ENCODE measurements at places on chromosomes 13 and 19.

DNA sequence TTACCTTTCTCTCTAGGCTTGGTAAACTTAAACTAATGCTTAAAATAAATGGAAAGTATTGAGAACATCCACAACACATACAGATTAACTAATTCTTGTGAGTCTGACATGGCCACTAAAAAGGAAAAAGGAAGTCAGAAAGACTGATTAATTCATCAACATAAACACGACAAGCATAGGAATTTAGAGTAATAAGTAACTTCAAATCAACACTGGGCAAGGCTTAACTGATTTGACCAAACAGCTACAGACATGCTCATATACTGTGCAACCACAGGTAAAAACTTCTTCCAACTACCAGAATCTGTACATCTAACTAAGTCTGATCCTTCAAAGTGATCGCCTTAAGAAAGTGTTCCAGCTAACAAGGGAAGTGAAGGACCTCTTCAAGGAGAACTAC is 20.5 kb downstream of the UGGT2 start:
- DNase-seq: no peak

DNA sequence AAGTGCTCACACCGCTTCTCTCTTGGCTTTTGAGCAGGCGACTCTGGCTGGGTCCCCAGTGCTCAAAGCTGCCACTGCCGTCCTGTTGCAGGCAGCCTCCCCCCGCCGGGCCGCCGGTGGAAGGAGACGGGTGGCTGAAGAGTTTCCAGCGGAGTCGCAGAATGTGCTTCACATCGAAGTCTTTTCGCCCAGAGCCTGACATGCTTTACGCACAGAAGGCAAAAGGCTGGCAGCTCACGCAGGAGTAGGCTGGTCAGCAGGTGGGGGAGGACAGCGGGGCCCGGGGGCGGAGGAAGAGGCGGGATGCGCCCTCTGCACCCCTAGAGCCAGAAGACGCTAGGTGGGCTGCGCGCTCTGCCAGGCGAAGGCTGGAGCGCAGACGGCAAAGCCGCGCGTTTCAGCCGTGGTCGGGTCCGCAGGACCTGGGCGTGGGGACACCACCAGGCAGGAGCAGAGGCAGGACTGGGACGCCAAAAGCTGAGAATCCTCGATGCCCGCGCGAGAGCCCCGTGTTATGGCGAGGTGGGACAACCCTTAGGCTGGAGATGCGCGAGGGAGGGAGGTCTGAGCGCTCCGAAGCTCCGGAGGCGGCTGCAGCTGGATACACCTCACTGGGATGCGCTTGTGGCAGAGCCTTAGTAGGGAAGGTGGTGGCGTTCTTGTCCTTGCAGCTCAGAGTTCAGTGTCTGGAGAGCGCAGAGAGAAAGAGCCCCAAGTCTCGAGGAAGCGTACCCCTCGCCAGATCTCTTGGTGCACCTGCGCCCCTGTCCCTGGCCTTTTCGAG is at the start of gene ATXN8OS:
TSS of gene ATXN8OS (plus strand) at position 329 of the 784 bp plus-strand sequence.
- no peak for DNase-seq

- no peak for DNase-seq
These were observed 5.2 kb upstream of the PLIN4 start for GRCh38 chr19:4523306-4524110.

- DNase-seq: no peak
These were observed 72.3 kb upstream of the UQCRFS1 start for GRCh38 chr19:29285187-29285687.

DNA sequence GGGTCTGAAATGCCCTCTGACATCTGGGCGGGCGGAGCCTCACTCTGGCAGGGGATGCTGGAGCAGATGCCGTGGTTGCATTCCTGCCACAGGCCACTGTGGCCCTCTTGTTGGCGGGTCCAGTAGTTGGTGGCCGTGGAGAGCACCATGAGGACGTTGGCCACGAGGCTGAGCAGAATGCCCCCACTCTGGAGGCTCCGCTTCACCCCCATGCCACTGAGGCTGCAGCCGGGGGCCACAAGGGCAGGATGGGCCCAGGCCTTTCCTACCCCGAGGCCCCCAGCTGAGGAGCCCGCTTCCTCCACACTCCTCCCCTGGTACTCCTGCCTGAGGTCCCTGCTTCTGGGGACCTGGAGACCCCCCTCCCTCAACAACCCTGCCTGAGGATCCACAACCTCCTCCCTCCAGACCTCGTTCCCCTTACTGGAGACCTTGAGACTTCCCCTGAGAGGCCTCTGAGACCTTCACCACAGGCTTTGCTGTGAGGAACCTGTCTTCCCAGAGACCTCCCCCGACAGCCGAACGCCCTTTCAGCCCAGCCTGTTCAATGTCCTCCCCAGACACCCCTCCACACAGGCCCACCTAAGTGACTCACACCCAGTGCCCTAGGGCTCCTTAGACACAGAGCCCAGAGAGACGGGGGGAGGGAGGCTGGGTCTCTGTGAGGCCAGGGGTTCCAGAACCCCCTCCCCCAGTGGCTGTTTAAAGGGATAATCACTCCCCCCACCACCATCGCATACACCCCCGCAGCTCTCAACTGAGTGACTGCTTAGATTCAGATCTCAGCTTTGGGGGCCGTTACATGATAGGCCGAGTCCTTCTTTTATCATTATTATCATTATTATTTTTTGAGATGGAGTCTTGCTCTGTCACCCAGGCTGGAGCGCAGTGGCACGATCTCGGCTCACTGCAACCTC is at the start of gene CLDND2:
TSS of gene CLDND2 (minus strand) at position 638 of the 917 bp plus-strand sequence. CDS start at position 212, 426 bp downstream.
- no peak for DNase-seq

- DNase-seq: no peak
These were observed 117.6 kb upstream of the SPATA13 start for GRCh38 chr13:24042710-24043440.

DNA sequence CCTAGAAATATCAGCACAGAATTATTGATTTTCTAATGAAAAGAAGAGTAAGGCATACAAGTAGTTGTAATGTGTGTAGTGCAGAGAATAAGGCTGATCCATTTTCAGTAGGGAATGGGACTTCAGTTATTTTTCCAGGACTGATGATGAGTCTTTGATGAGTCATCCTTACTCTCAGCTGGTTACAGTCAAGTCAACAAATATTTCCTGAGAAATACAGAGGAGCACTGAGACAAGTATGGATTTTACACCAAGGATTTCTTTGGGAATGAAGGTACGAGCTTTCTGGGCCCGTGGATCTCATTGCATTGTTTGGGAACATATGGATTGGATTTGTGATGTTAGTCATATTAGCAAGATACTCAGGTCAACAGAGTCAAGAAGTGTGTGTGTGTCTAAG is 502.7 kb downstream of the FGF9 start:
- DNase-seq: no peak

DNA sequence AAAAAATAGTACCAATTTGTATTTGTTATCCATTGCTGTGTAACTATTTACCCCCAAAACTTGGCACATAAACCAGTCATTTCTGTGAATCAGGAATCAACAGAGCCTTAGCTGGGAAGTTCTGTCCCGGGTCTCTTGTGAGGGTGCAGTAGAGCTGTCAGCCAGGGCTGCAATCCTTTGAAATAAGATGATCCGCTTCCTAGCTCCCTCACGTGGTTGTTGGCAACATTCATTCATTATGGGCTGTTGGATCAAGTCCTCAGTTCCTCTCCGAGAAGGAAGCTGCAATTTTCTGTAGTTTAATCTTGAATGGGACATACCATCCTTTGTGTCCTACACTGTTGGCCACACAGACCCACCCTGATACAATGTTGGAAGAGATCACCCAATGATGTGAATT is 277.2 kb downstream of the SUCLA2 start:
- DNase-seq: no peak

DNA sequence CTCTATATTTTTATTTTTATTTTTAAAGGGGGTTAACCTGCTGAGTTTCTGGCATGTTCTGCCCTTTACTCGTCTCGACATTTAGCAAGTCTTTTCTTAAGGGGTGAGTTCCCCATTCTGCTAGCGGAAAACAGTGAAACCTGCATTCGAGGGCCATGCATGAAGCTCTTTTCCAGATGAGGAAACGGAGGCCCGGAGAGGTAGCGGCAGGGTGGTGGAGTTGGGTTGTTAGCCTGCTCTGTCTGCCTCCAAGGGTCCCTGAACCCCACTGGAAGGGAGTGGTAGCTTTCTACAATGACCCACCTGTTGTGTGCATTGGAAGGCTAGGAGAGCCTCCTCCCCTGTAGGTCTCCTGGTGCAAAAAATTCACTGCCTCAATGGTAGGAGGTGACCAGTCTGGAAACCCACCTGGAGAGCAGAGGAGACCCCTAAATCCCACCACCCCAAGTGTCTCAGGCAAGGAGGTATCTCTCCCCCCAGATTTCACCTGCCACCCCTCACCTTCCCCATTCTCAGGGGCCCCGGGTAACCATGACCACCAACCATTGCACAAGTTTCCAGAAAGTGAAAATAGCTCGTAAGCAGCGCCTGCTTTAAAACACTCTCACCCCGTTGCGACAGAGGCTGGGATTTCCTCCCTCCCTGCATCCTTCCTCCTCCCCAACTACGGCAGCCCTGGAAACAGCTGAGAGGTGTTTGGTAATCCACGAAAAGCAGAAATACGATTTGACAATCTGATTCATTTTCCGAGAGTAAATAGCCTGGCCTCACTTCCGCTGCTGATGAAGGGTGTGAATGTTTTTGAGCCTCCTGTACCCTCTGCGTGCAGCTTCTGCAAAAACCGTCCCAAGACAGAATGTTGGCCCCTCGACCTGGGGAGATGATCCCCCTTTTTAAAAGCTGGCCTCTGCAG is 3.5 kb downstream of the KLF2 start:
- DNase-seq: peak; percentile 41

GRCh38 chr19:47745010-47745901 is at the start of gene NOP53:
Gene NOP53, plus strand, starts transcription at chr19:47745546. Its CDS starts 14 bp downstream, at chr19:47745560.
- peak; percentile 93 for DNase-seq

- no peak for DNase-seq
These were observed 825 bp downstream of the GMIP start for GRCh38 chr19:19642506-19643157.

GRCh38 chr19:49766930-49767299 is at the start of gene AP2A1:
Gene AP2A1, plus strand, starts transcription at chr19:49767001. Its CDS starts 133 bp downstream, at chr19:49767134.
- no peak for DNase-seq

GRCh38 chr19:4717191-4717965 is 6.3 kb downstream of the DPP9 start:
- DNase-seq: no peak

- DNase-seq: no peak
These were observed 250.7 kb downstream of the DCT start for GRCh38 chr13:94228763-94229162.

- no peak for DNase-seq
These were observed 239.7 kb upstream of the HTR2A start for GRCh38 chr13:47136504-47136941.

DNA sequence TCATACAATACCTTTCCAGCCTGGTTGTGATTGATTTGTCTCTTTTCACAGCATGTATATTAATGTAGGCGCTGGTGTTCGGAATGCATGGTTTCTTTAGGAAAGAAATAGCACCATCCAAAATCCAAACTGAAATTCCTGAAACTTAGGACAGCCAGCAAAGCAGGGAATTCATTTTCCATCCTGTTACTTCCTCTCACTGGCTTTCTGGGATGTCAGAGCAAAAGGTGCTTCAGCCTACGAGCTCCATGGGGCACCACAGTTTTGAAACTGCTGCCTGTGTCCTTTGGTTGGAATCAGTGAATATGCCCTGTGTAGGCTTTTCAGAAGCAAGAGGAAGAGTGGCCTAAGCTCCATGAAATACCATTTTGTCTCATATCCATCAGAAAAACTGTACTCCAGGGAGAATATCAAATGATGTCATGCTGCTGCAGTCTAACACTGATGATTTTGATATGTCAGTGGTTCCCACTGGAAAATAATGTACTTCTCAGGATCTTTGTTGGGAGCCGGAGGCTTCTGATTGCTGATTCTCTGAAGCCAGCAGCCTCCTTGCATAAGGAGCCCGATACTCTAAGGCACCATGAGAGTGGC is 117.8 kb upstream of the SERP2 start:
- DNase-seq: no peak

DNA sequence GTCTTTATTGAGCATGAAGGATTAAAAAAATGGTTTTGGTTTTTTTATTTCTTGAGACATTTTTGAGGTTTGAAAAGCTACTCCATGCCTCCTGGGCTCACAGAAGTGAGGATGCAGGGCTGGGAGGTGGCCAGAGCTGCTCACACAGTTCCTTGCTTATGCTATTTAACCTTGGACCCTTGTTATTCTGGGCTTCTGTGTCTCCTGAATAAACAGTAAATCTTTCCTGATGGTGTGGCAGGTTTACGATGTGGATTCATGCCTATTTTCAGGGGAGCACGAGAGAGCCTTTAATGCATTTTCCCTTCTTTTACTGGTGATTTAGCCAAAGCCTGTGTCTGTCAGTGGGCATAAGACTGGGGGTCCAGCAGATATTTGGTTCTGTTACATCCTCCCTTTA is 34.3 kb upstream of the PCDH8 start:
- no peak for DNase-seq

DNA sequence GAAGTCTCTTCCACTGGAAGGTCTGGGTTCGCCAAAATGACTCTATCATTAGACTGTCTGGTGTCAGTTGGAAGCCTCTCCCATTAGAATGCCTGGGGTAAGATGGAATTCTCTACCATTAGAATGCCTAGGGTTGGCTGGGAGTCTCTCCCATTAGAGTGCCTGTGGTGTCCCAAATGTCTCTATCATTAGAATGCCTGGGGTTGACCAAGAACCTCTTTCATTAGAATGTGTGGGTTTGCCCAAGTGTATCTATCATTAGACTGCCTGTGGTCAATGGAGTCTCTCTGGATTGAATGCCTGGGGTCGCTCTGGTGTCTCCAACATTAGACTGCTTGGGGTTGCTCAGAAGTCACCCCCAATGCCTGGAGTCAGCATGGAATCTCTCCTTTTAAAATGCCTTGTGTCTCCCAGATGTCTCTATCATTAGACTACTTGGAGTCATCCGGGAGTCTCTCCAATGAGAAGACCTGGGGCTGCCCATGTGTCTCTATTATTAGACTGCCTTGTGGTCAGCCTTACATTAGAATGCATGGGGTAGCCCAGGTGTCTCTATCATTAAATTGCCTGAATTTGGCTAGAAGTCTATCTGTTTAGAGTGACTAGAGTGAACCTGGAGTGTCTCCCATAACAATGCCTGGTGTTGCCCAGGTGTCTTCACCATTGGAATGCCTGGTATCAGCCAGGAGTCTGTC is 1518.4 kb downstream of the UQCRFS1 start:
- DNase-seq: no peak

DNA sequence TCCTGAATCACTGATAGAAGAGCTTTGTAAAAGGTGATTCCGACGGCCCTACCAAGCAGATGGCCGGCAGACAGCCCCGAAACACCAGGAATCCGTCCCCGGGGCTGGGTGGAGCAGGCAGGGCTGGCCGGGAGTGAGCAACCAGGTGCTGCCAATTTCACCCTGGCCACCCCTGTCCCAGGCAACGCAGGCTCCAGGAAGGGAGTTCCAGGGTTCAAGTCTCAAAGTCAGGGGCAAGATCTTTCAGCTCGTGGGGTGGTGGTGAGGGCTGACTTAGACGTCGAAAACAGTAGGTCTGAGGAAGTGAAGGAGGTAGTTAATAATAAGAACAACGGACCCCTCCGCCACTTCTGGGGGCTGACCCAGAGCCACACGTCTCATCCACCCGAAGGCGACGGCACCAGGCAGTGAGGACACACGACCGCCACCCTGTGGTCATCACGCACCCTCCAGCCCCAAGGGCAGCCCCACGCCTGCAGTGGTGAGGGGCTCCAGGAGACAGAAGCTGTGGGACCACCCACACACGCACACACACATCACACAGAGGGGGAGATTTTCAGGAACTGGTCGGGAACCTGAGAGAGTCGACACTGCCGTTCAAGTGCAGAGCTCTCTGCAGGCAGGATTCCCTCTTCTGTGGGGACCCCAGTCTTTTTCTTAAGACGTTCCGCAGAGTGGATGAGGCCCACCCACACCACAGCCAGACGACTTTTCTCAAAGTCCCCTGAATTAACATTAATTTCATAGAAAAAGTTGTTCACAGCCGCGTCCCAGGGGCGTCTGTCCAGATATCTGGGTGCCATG is 67.2 kb downstream of the SPACA7 start:
- no peak for DNase-seq

Data from T-helper 17 cell (primary cell).